SW480 (cell line): ENCODE measurements at places on chromosomes 7 and 10.

DNA sequence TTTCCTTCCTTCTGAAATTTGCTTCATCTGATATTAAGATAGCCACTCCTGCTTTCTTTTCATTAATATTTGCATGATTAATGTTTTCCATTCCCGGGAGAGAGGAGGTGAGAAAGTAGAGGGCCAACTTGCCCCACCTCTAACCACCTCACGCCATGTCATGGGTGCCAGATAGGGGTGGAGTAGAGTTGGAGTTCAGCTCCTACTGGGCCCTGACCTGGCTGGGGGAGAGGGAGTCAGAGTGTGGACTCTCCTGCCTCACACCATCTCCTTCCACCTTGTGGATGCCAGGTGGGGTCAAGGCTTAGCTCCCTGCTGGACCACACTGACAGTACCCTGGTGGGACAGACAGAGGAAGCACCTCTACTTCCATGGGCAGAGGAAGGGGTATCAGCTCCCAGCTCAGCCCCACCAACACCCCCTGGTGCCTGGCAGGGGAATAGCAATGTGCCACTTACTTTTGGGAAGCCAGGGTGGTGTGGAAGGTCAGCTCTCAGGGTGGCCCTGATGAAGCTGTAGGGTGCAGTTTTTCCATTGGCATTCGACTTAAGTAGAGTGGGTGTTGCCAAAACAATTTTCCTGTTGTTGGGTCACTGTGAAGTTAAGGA lies 28.0 kb downstream of the CHST12 start:
- no peak for DNase-seq

DNA sequence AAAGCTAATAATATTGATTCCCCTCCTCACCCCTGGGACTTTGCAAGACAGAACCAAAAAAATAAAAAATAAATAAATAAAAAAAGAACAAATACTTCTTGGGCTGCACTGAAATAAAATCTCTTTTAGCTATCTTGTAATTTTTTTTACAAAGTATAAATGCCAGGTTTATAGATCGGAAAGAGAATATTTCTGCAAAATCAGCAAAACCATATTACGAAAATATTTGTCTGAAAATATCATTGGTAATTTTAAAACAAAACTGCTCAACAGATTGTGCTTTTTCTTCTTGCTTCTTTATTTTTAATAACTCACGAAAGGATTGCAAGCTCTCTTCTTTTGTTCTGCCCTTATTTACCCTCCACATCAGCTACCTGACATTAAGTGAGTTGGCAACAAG lies 213.3 kb downstream of the PLXDC2 start:
- DNase-seq: no peak

DNA sequence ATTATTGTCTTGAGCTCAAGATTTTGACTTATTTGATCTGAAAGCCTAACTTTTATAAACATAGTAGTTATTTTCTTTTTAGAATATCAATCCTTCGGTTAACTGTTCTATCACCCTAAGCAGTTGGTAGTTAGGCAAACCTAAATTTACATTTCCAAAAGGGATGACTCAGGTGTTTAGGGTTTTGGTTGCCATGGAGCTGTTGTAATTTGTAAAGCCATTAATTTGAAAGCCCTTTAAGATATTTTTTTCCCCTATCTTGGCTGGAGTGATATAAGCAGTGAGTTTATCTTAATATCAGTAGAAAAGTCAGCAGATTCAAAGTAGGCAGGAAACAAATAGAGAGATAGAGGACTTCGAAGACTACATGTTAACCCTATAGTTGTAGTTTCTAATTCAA lies 1472.6 kb upstream of the CELF2 start:
- DNase-seq: no peak

GRCh38 chr10:37813763-37814162 lies 43.6 kb downstream of the ZNF248 start:
- DNase-seq: no peak

DNA sequence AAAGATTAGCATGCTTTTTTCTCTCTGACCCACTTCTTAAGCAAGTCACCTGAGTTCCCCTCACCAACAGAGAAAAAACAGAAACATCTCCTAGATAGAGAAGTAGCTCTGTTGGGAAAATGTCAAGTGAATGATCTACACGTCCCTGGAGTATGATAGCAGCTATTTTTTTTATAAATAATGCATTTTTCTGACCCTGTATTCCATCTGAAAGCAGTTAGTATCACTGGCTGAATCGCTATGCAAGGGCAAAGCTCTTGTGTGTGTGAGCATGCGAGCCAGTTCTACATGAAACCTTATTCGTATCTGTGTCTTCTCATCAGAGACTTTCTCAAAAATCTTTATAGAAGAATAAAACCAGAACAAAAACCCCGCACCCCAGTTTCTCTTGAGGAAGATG lies 8.2 kb downstream of the ANKMY2 start:
- no peak for DNase-seq

GRCh38 chr7:3094701-3095445 lies 51.2 kb upstream of the CARD11 start:
- no peak for DNase-seq

GRCh38 chr10:61698968-61699655 lies 36.4 kb downstream of the CABCOCO1 start:
- DNase-seq: no peak

GRCh38 chr7:87435546-87435945 lies 39.9 kb downstream of the ABCB4 start:
- peak; percentile 80 for DNase-seq

- DNase-seq: no peak
Measured at GRCh38 chr10:101238732-101239105, 9.5 kb upstream of the LBX1 start.

DNA sequence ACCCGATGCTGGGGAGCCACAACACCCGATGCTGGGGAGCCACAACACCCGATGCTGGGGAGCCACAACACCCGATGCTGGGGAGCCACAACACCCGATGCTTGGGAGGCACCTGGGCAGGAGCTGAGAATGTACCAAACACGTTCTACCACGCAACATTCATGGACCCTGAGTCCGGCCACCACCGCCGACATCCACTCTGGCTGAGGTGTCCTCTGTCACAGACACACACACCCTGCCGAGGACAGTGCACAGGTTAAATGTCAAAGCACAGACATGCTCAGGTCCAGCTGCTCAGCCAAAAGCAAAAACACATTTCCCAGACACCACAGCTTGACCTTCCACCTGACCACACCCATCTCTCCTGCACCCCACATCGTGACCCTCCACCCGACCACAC lies 148.4 kb downstream of the DIP2C start:
- no peak for DNase-seq

- DNase-seq: peak; percentile 37
Measured at GRCh38 chr10:79079490-79080355, 11.0 kb downstream of the ZMIZ1 start.

DNA sequence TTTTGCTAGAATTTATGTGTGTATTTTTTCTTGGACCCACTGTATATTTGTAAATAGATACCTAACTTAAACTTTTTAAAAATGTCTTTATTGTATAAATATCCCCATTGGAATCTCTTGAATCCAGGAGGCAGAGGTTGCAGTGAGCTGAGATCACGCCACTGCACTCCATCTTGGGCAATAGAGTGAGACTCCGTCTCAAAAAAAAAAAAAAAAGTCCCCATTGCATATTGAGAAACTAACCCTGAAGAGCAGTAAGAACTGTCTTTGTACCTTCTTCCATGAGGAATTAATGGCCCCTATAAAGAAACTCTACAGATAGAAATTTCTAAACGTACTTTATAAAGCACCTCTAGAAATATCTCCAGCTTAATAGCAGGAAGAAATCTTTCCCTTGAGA lies 504.0 kb downstream of the SORCS1 start:
- no peak for DNase-seq

DNA sequence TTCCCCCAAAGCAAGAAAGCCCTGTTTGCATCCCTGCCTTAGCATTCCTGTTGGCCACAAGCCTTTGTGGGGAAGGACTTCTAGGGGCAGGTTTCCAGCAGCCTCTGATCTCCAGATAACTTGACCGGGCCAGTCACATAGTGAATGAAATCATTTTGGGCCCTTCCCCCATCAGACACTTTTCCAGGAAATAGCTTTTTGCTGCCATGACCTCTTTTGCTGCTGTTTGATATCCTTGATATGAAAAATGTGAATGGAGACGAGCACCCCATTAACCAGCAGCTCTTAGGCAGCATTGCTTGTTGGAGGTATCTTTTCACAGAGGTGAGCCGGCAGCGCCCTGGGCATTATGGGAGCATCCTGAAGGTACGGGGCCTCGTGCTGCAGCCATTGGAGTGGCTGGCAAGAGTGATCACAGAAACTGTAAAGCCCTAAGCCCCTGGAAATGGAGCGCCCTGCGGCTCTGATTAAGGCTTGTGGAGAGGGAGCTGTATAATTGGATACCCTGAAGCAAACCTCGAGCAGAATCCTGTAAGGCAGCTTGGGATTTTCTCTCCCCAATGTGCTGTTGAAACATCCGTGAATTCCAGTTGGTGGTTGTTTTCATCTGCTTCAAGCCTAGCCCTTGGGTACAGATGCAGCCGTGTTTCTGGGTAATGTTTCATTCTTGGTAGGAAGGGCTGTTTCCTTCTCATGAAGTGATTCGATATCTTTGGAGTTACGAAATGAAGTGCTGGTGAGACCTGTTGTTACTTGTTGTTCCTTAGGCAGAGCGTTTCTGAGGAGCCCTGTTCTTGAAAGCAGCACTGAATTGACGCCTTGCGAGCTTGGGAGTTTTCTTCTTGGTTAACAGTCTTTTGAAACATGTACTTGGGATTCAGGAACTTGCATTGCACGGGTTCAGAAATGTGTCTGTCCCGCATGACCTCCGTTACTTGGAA lies 179.0 kb downstream of the PTEN start:
- no peak for DNase-seq

DNA sequence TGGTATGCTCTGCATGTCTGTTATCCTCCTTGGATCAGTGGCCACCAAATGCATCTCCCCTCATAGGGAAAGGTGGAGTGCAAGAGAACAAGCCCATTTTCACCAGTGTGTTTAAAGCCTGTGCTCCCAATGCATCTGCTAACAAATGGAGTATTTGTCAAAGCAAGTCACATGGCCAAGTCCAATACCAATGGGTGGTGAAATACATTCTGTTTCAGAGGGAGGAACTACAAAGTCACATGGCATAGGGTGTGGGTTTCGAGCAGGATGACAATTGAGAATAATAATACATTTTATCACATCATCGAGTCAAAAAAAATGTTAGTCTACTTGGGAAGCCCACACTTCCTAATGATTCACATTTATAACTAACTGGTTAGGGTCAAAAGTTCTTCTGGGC lies 62.7 kb downstream of the SUGCT start:
- no peak for DNase-seq

DNA sequence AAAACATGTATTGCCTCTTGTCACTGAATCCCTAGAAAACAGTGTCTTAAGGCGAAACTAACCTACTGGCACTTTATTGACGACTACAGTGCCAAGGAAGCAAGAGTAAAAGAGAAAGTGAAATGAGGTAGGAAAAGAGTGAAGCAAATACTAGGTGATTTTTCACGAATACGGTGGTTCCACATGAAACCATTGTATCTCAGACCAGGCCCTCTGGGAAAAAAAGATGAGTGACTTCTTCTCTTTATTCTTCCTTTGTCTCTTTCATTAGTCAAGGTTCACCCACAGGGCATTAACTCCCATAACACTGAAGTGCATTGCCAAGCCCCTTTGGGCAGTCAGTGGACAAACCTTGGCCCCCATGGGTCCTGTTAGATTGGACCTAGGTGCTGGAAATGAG lies 16.2 kb upstream of the MACC1 start:
- no peak for DNase-seq

GRCh38 chr10:86035791-86036543 lies 330.6 kb downstream of the GRID1 start:
- DNase-seq: no peak

DNA sequence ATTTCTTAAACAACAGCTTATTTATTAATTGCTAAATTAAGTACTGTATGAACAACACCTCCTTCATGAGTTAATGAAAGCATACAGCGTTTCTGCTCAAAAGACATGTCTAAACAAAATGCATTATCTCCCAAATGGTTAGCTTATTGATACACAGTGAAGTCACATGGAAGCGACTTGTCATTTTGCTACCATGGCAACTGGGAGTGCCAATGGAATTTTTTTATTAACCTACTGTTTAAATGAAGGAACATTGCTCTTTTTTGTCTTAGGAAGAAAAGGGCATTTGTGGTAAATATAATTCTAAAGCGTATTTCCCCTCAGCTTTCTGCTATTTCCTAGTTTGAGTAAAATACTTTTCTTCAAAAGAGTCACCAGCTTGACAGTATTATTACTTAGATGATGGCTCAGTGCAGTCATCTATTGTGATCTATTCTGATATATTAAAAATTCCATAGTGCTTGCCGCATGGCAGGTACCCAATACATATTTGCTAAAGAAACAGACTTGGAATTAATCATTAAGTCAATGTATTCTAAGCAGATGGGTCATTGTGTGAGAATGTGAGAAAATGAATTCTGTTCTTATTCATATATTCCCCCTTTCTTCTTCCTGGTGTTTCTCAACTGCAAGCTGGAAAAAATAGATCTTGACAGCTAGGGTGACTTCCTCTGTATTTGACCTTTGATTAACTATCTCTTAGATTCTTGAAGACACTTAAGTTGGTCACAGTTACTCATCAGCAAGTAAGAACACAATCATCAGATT lies 818.3 kb downstream of the MAGI2 start:
- no peak for DNase-seq

- DNase-seq: peak; percentile 18
Measured at GRCh38 chr7:69840248-69840647, 242.0 kb downstream of the AUTS2 start.

DNA sequence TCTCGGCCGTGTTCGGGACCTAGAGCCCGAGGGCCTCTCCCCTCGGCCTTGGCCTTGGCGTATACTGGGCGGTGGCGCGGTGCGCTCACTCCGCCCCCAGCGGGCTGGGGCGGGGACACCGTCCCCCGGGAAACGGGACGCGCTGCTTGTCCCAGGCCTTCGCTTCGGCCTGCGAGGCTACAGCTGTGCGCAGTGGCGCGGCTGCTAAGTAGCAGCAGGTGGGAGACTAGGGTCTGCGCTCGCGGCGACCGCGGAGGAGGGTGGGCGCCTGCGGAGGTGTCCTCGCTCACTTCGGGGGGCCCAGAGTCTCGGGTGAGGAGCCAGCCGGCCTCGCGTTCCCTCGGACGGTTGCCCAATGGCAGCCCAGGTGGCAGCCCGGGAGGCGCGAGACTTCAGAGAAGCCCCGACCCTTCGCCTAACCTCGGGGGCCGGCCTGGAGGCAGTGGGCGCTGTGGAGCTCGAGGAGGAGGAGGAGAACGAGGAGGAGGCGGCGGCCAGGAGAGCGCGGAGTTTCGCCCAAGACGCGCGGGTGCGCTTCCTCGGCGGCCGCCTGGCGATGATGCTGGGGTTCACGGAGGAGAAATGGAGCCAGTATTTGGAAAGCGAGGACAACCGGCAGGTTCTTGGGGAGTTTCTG lies at the start of gene DNAH11:
DNAH11 (plus strand) TSS at position 149 of the 637 bp plus-strand sequence; CDS start at position 356, 207 bp downstream.
- no peak for DNase-seq

GRCh38 chr7:121297843-121298242 lies 31.0 kb upstream of the WNT16 start:
- peak; percentile 27 for DNase-seq
